GM04504 (cell line): ENCODE measurements at places on chromosomes 2 and 18.

DNA sequence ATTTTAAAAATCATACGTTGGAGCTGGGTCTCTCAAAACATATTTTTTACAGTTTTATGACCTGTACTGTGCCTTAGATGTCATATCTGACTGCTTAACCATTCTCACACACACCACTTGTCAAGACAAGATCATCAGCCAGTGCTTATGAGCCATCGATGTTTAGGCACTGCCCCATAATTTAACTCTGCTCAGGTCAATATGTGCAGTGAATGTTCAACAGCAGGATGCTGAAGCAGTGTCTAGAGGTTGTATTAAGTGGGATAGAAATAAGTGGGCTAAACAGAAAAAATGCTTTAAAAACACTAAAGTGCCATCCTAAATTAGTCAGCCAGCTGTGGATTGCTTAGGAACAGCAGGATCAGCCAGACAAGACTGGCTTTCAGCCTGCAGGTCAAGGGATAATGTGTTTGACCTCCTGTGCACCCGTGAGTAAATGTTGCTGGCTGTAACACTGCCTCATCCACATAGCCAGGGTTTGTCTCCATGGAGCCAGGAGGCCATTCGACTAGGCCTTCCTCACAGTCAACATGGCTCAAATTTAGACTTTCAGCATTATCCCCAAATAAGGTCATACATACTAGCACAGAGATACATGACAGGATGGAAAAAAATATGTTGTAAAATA, 139.0 kb upstream of the NXPH2 start:
- DNase-seq: no peak

DNA sequence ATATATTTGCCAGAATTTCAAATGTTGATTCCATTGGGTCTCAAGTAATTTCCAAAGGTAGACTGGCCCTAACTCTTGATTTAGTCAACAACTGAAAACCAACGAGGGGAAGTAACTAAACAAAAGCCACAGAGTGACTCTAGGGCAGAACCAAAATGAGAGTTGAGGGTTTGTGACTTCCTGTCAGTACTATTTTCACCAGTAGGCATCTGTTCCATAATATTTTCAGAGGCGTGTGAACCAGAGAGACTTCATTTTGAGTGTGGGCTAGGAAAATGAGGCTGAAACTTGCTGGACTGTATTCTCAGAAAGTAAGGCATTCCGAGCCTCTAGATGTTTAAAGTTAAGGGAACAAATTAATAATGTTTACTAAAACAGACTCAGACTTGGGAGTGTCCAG, 70.6 kb downstream of the GDF7 start:
- no peak for DNase-seq

- DNase-seq: no peak
These were observed 32.9 kb downstream of the XDH start for GRCh38 chr2:31381601-31382000.

GRCh38 chr2:95056461-95057459, 31.3 kb downstream of the MAL start:
- DNase-seq: no peak

DNA sequence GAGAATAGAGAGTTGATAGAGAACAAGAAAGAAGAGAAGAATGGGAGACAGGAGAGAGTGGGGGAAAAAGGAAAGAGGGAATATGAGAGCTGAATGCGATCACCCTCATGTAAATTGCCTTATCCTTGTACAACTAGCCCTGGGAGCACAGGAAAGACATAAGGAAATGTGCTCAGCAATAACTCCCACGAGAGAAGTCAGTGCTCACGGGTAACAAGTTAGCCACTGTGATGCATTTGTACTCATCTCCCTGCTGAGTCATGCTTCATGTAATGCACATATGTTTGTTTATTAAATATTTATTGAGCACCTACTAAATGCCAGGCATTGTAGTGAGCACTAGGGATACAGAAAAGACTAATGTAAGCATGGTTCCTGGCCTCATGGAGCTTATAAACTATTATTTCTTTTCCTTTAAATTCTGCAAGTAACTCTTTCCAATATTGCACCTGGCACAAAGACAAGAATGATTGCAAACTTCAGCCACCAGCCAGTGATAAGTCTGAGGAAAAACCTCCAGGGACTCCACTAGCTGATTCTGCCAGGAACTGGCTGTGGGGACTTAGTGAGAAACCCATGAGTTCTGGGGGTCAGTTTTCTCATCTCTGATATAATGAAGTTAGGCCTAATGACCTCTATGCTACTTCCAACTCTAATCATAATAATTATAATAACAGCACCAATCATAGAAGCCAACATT, 124.1 kb downstream of the LNPK start:
- DNase-seq: no peak
